CD4-positive, CD25-positive, alpha-beta regulatory T cell (primary cell): ENCODE measurements at places on chromosomes 2 and 18. TPM values are rescaled to one million over a fixed set of nuclear protein-coding genes. Genes with fewer than 3 reads are reported as not detected.

The C2orf72 gene
- not detected for total RNA-seq

The MEX3C gene
- total RNA-seq, result 84.3 TPM

The KRTCAP3 gene
- total RNA-seq, result 10.0 TPM

The CTNNA2 gene
- total RNA-seq, result not detected

The SIGLEC15 gene
- not detected for total RNA-seq

The IL1F10 gene
- total RNA-seq, result not detected

The CD207 gene
- total RNA-seq, result not detected

The SLC20A1 gene
- total RNA-seq, result 130 TPM

The RESP18 gene
- not detected for total RNA-seq

The UGT1A1 gene
- not detected for total RNA-seq

The PPM1B gene
- total RNA-seq, result 91.8 TPM

The IL1R1 gene
- 11.7 TPM for total RNA-seq

The NPAS2 gene
- 0.54 TPM for total RNA-seq

The CFAP221 gene
- not detected for total RNA-seq

The HOXD12 gene
- not detected for total RNA-seq

The DYNAP gene
- total RNA-seq, result not detected

The SPIRE1 gene
- 2.7 TPM for total RNA-seq

The CMPK2 gene
- 7.4 TPM for total RNA-seq

The KATNAL2 gene
- not detected for total RNA-seq

The CDH2 gene
- not detected for total RNA-seq

The ASXL3 gene
- total RNA-seq, result not detected

The ALPG gene
- not detected for total RNA-seq

The CNTNAP5 gene
- not detected for total RNA-seq

The SOX11 gene
- not detected for total RNA-seq

The RUFY4 gene
- total RNA-seq, result 2.1 TPM

The ZNF804A gene
- not detected for total RNA-seq

The VIT gene
- not detected for total RNA-seq

The PPP1R1C gene
- total RNA-seq, result not detected

The HOXD13 gene
- total RNA-seq, result not detected

The DTNA gene
- not detected for total RNA-seq

The TDRD15 gene
- not detected for total RNA-seq

The CD8A gene
- not detected for total RNA-seq
